NK-92 treated with Interleukin-12 subunit alpha and Interleukin-12 subunit beta, amount 100 ng/mL, for 24 hours (cell line): ENCODE measurements at places on chromosomes 5 and 9.

DNA sequence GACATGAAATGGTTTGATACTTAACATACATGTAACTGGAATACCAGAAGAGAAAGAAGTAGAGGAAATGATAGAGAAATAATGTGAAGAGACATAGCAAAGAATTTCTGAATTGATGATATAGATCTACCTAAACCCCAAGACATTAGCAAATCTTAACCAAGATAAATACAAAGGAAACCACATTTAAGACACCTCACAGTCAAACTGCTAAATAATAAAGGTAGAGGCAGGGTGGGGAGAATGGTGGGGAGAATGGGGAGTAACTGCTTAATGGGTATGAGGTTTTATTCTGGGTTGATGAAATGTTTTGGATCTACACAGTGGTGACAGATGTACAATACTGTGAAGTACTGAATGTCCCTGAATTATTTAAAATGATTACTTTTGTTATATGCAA is 17.5 kb downstream of the CARNMT1 start:
- no peak for DNase-seq

- no peak for DNase-seq
Observed at GRCh38 chr9:99220011-99220410, 1.7 kb downstream of the ALG2 start.

DNA sequence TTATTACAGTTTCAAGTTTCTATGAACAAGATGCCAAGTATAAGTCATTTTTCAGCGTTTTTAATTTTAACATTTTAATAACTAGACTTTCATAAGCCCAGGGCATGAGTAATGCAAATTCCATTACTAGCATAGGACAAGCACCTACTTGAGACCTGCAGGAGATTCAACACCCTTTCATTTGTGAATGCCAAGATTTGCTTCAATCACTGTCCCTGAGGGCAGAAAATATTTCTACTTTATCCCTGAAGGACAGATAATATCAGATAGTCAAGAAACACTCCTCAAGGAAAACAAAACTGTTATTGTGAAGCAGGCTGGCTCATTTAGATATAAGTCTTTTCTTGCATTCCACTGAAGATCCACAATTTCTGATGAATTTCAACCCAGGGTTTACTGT is 27.7 kb upstream of the ZNF622 start:
- DNase-seq = no peak

DNA sequence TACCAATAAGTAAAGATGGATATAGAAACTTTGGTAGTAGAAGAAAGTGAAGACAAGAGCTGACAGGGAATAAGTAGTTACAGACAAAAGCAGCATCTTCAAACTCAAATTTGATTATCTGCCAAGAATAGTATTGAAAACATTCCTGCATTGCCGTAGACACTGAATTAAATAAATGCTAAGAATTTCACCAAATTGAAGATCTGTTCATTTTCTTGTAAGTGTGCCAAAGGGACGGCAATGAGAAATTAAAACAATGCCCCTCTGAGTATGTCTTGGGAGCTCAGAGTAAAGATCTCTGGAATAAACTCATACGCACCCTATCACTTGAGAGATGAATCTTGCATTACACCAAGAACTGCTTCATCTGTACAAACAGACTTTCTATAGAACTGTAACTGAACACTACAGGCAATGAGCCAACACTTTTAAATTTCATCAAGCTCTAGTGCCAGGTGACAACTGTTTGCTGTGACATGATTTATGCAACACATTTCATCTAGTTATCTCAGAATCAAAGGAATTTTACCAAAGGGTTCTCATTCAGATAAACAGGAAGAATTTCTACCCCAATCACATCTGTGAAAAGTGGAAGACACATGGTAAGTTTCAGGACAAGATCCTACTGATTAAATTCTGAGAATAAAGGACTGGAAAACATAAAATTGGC is 66.9 kb downstream of the RFX3 start:
- no peak for DNase-seq

- DNase-seq = no peak
Observed at GRCh38 chr5:172499287-172499686, 45.0 kb upstream of the SH3PXD2B start.
